ENCODE measurements at places on chromosomes 4 and X.

DNA sequence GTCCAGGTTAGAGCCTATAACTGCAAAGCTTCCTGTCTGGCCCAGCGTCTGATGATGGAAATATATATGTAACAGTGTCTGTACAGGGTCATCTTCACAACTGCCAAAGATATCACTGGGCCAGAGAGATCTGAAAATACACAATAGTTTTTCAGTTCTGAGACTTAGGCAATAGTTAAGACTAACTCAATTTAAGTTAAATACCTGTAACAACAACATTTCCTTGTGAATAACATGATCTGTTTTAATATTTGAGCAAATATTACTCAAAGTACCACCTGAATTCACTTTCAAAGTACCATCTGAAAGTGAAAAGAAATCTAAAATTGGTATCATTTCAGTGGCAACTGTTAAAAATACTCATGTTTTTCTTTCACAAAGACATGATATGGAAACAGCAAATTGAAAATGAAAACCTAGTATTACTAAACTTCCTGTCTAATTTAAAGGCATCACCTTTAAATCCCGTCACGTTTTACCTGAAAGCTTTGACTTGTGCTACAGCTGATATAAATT, 9.6 kb downstream of the ZAR1 start:
- no peak for DNase-seq

GRCh38 chrX:5979338-5979737, 249.3 kb downstream of the NLGN4X start:
- DNase-seq: no peak

DNA sequence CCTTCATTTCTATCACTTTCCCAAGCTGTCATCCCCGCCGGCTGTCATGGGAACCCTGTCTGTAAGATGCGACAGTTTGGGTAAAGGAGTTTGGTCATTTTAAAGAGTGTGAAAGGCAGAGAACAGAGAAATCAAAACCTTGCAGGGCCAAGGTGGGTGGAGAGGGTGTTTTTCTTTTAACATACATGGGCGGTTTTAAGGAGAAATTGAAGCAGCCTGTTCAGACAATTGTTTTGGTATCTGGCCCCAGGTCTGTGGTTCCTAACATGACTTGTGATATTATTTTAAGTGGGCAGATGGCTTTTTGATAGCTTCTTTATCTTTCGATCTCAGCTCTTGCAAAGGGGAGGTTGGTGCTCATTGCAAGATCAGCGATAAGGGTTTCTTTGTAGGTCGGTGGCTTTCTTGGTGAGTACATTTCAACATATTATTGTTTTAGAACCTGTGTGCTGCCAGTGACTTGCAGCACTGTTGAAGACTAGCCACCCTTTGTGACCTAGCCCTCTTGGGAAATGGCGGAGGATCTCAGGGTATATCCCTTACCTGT, 3.7 kb downstream of the PPP1R3F start:
- peak; percentile 73 for DNase-seq

- DNase-seq: no peak
Observed at GRCh38 chr4:43766648-43767047, 682.0 kb downstream of the KCTD8 start.

DNA sequence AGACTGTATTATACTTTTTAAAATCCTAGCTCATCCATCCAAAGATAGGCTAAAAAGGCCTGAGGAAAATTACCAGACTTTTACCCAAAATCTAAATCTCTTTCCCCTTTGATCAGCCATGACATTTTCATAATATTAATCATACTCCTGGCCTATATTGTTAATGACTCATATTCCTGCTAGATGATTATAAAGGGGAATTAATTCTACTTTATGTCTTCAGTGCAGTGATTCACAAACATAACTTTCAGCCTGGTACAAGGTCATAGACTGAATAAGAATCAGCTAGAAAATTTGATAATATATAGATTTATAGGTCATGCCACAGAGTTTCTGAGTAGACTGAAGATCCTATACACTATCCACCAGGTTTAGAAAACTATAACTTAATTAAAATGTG, 1905.4 kb downstream of the C4orf33 start:
- no peak for DNase-seq

DNA sequence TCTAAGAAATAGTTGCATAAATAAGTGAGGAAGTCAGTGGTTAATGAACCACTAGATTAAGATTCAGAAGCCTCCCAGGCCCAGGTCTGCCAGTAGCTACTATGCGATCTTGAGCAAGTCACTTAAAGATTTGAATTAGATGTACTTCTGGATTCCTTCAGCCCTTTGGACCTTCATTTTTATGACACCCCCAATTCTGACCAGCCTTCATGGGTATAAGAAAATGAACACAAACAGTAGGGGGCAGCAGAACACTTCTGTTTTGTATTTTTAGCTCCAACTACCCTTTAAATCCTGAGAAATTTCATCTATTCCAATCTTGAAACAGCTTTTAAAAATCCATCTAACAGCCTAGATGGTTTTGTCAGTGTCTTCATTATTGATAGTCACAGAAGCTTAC, 19.0 kb downstream of the TMEM47 start:
- no peak for DNase-seq

DNA sequence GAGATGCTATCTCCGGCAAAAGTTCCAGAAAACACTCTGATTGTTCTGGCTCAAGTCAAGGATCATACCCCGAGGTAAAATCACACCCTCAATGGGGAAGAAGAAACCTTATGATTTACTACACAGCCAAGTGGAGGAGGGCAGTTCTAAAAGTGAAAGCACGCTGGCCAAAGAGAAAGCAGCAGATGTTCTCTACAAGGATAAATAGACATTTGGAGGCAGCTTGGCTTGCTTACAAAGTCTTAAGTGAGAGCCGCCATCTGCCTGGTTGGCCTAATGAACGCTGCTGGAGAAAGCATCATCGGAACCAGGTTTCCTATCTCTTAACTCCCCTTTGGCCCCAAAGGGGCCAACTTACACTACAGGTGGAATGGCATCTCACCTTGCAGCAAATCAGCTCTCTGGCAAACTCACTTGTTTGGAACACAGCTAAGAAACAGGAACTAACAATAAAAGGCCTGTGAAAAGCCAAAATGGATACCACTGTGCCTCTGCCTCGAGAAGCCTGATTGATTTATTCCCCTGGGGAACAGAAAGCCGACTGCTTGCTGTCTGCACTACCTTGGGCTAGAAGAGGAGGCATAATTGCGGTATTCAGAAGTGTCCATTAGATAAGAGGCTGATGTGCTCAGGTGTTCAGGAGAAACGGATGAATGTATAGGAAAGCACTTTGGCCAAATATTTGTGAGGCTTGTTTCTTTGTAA, 22.8 kb downstream of the FRAS1 start:
- no peak for DNase-seq

GRCh38 chr4:23015821-23016220, 323.1 kb downstream of the GBA3 start:
- DNase-seq: no peak

DNA sequence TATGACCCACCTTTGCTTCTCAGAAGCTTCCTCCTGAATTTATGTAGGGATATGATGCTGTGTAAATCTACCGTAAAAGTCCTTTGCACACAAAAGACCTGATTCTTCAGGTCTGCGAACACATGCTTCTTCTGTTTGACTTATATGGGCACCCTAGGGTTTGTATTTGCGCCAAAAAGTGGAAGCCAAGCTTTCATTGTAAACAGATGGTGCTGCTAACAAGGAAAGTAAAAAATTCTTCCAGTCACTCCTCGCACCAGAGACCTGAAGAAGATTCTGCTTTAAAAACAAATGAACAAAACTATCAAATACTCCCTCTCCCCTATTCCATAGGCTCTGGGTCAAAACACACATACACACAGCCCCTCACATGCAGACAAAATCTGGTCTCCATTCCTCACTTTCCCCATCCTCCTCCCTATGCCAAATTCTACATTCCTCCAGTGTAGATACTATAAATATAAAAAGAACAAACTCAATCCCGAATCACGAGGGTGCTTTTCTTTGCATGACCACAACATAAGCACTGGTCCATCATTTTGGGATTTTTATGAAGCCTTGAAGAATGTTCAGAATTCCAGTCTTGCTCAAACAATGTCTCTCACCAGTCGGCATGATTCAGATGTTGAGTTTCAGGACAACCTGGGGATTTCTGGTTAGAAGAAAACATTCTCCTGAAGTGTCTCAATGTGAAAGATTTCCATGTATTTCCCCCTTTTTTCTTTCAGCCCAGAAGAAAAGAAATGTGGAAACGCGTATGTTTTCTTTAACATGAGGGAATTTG, 125.1 kb downstream of the PALLD start:
- DNase-seq: no peak

GRCh38 chr4:180059216-180059881, 2183.9 kb upstream of the TENM3 start:
- DNase-seq: no peak

- DNase-seq: no peak
Observed at GRCh38 chr4:63578383-63578782, 830.9 kb downstream of the TECRL start.

GRCh38 chrX:86066998-86067397, 19.6 kb upstream of the CHM start:
- DNase-seq: no peak

DNA sequence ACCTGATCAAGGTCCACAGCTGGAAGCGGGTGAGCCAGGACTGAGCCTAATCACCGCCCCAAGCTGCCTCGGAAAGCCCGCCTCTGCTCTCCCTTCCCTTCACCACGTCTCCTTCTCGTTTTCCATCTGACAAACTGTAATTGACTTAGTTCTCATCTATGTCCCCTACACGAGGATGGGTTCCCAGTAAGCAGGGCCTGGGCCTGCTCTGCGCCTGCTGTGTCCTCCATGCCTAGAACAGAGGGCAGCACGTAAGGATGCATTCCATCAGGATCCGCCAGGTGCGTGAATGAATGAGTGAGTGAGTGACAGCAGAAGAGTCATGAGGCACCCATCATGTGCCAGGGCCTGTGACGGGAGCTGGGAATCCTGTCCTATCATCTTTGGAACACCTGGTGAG, 86.7 kb downstream of the JAKMIP1 start:
- no peak for DNase-seq

DNA sequence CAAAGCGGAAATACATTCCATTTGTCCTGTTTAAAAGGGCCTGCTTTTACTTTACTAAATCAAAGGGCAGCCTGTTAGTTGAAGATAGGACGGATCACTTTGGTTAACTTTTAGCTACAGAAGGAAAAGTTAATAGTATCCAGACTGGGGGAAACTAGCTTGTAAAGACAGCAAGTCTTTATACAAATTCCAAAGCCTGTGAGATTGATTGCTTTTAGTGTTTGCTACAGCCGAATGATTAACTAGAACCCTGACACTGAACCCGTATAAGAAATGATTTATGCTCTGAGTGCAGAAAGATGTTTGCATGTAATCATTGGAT, 93.4 kb downstream of the FRAS1 start:
- DNase-seq: no peak

DNA sequence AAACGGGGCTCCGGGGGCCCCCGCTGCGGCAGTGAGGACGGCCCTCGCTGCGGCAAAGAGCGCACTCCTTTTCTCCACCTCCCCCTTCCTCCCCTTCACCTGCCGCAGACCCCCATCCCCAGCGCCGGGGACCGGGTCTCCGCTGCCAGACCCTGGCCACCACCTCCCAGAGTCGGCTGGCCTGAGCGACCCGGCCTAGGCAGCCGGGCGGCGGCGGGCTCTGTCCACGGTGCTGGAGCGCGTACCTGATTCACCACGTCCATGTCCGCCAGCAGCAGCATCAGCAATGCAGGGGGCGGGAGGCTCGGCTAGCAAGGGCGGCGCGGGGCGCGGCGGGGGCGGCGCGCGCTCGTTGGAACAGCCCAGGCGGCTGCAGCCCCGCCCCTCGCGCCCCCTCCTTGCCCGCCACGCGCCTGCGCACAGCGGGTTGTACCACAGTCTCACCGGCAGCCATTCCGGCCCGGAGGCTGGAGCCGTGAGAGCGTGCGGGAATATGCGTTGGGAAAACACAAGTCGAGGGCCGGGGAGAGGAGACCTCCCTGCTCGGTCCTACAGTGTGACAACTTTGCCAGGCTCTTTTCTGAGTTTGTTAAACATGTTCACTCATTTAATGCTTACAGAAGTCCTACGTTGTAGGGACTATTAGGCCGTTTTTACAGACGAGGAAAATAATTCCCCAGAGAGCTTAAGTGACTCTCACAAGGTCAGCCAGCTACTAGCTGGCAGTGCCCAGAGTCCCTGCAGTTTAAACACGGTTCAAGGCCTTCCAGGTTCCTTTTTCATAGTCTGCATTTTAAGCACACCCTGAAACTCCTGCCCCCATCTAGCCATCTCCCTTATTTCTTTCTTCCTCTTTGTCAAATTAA, at the start of gene SYP:
Gene SYP (minus strand): TSS at position 288 of the 866 bp plus-strand sequence. CDS start 7 bp downstream, at position 281.
- peak; percentile 77 for DNase-seq

- DNase-seq: no peak
Observed at GRCh38 chrX:115067812-115068211, 50.4 kb upstream of the IL13RA2 start.

DNA sequence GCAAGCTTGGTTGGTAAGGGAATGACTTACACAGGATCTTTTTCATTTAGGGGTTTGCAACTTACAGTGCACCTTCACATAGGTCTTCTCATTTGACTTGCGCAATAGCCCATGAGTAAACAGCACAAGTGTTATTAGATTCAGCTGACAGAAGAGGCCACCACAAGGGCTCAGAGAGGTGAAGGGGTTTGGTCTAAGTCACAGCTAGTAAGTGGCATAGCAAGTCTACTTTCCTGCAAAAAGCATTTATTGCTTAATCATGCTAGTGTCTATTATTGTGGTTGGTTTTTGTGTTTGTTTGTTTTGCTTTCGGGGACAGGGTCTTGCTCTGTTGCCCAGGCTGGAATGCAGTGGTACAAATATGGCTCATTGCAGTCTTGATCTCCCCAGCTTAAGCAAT, 83.3 kb downstream of the SPRY1 start:
- DNase-seq: no peak

DNA sequence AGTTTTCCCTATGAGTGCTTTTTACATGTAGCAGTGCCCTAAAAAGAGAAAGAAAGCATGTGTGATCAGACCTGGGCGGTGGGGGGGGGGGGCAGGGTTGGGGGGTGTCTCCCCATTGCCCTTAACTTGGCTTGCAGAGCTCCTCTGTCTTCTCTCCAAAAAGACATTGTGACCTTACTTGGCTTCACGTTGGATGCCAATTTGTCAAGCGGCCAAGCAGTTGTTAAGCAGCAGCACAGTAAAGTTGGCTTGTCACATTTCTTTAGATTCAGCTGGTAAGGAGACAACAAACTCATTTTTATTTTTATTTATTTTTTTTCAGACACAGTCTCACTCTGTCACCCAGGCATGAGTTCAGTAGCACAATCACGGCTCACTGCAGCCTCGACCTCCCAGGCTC, 57.3 kb upstream of the ZNF157 start:
- DNase-seq: no peak

GRCh38 chrX:45524805-45525204, 324.1 kb upstream of the DIPK2B start:
- DNase-seq: no peak

DNA sequence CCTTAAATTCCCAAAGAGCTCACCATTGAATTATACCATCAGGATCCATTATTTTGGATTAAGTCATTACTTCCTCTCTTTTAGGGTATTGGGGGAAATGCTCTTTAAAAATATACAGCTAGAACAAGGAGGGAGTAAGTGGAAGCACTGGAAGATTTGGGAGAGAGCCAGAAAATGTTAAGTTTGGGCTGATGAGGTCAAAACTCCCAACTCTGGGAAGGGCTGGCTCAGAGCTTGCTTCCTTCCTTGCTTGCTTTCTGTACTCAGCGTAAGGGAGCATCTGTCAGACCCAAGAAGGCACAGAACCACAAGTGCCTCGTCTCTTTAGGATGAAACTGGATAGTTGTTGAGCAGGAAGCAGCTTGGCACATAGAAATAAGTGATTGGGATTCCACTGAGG, 138.2 kb downstream of the GUCY2F start:
- no peak for DNase-seq

- no peak for DNase-seq
Observed at GRCh38 chr4:2036866-2037265, 22.3 kb upstream of the NAT8L start.

All from T-helper 2 cell (primary cell).